ENCODE measurements at places on chromosomes 13 and 19.
A peak's percentile ranks its signal among the peaks of the same experiment; 100 is the strongest.

GRCh38 chr13:50365408-50366391 lies 350.5 kb downstream of the KCNRG start:
- DNase-seq: no peak

- DNase-seq: no peak
These were observed 49.4 kb upstream of the RNF113B start for GRCh38 chr13:98226496-98226895.

DNA sequence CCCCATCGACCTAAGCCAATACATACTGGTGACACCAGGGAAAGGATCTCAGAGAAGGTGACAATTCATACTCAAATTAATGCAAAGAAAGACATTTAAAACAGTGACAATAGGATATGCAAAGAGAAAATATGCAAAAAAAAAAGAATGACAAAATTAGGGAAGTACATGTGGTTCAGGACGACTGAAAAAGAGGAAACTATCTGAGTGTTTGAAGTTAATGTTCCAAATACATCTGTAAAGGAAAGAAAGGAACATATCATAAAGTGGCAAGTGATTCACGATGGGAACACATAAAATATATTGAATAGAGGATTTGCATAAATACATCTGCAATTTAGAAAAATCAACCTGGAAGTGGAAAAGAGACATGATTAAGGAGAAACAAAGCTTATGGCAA lies 441.4 kb downstream of the SLITRK5 start:
- no peak for DNase-seq

DNA sequence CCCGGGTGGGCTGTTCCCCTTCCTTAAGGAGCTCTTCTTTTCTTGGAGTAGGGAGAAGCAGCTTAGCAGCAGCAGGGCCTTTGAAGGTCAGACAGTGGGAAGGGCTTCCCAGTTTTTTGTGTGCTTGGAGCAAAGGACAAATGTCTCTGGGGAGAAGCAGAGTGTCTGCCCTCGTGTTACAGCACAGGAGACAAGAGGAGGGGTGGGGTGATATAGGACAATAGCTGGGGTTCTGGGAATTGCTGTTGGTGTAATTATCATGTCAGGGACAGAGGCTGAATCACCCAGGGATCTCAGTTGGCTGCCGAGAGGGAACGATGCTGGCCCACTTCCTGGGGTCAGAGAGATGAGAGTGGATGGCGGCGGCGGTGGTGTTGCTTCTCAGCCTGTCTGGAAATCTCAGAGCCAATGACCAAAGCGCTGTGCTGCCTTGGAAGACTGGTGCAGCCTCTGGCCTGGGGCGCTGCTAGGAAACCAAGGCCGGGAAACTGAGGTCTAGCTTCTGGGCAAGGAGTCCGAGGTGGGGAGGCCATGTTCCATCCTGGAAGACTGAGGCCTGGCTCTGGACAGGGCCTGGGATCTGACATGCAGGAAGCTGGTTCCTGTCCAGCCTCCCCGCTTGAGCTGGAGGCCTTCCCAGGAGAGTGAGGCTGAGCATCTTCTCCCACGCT lies 1.2 kb downstream of the INAFM1 start:
- peak; percentile 29 for DNase-seq

DNA sequence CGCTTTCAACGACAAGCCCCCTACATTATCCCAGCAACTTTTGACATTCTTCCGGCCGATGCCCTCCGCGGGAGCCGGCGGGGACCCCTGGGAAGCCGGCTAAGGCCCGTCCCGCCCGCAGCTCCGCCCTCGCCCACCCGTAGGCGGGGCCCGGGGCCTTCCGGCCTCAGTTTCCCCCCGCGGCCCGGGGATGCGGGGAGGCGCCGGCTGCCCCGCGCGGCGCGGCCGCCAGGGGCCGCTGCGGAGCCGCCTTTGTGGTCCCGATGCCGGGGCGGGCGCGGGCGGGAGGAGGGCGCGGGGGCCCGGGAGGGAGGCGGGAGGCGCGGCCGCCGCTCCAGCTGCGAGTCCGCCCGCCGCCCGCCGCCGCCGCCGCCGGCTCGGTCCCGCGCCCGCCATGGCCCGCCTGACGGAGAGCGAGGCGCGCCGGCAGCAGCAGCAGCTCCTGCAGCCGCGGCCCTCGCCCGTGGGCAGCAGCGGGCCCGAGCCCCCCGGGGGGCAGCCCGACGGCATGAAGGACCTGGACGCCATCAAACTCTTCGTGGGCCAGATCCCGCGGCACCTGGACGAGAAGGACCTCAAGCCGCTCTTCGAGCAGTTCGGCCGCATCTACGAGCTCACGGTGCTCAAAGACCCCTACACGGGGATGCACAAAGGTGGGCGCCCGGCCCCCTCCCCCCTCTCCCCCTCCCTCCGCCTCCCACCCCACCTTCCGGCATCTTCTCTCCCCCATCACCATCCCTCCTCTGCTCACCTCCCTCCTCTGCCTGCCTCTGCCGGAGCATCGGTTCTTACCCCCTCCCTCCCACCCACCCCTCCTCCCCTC lies at the start of gene CELF5:
Gene CELF5, plus strand, starts transcription at position 316 of the 823 bp plus-strand sequence. Its CDS starts 79 bp downstream, at position 395.
- DNase-seq: peak; percentile 62

DNA sequence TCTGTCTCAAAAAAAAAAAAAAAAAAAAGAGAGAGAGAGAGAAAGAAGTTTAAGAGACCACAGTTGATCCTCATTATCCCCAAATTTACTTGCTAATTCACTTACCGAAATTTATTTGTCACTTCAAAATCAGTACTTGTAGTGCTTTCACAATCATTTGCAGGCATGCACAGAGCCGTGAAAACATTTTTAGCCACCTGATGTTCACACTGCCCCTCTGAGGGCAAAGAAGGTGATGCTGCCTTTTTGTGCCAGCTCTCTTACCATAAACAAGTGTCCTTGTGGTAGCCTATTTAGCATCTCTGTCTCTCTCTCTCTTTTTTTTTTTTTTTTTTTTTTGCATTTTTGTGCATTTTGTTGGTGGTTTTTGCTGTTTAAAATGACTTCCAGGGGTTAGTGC lies 24.1 kb upstream of the CASP14 start:
- no peak for DNase-seq

DNA sequence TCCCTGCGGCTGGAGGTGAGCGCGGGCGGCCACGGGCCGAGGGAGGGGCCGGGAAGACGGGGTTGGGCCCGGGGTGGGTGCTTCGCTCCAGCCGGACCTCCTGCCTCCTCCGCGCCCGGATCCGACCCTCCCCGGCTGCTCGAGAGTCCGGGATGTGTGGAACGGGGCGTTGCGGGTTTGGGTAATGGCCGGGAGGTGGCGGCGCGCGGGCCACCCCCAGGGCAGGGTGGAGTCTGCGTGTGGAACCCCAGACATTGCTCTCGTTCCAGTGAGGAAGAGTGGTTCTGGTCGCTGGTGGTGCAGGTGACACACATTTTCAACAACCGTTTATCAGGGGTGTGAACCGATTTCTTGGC lies 38.8 kb downstream of the ARHGEF7 start:
- DNase-seq: peak; percentile 37

GRCh38 chr19:49862391-49863253 lies 4.8 kb downstream of the PNKP start:
- no peak for DNase-seq

DNA sequence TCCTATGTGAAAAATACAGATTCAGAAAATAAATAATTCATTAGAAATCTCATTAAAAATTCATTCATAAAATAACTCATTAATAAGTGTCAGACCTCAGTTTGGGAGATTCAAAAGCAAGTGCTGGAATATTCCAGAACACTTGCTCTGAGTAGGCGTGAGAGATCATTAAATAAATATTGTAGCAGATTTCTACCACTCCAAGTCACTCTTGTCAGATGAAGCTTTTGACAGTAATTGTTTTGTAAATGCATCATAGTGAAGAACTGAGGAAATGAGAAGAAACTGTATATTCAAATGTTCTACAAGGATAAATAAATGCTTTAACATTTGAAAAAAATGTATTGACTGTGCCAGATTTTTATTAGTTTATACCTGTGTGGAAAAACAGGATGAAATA lies 1228.1 kb downstream of the SLITRK1 start:
- DNase-seq: no peak

DNA sequence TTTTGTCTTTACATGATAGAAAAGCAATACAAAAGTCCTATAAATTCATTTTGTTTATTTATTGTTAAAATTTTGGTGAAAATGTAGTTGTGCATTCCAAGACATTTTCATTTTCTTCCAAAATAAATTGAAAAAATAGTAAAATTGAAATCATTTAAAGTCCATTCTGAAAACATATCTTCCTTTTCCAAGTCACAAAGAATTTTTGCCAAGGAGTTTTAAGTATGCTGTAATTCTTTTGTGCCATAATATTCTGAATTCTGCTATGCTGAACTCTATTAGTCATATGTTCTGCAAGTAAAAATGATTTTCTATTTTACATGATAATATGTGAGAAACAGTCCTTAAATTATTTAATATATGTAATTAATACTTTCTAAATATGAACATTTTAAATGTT lies 879.6 kb upstream of the SLC10A2 start:
- DNase-seq: no peak

GRCh38 chr13:46620471-46620870 lies 67.5 kb downstream of the LRCH1 start:
- no peak for DNase-seq

- DNase-seq: no peak
These were observed 317.9 kb downstream of the MTUS2 start for GRCh38 chr13:29137995-29138394.

- DNase-seq: peak; percentile 59
These were observed 822 bp upstream of the ZNF274 start for GRCh38 chr19:58181902-58182576.

- no peak for DNase-seq
These were observed 65.2 kb downstream of the RAP2A start for GRCh38 chr13:97499181-97499580.

DNA sequence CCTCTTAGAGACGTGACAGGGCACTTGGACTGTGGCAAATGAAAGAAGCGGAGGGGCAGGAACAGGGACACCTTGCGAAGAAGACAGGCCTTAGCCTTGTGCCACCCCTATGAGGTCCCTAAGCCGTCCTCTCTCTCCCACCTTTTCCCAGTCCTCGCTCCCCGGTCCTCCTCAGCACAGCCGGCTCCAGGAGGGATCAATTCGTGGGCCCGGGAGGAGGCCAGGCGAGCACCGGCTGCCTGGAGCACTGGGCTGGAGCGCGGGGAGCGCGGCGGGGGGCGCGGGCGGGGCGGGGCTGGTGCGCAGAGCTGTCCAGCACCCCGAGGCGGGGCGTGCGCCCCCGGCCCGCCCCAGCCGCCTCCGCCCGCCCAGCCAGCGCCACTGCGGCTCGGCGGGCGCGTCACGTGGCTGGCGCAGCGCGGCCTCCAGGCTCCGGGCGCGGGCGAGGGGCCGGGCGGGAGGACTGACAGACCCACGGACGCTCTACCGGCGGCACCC lies at the start of gene LRP3:
Gene LRP3, plus strand, starts transcription at position 466 of the 498 bp plus-strand sequence. CDS start 456 bp downstream, outside the sequence.
- peak; percentile 56 for DNase-seq

DNA sequence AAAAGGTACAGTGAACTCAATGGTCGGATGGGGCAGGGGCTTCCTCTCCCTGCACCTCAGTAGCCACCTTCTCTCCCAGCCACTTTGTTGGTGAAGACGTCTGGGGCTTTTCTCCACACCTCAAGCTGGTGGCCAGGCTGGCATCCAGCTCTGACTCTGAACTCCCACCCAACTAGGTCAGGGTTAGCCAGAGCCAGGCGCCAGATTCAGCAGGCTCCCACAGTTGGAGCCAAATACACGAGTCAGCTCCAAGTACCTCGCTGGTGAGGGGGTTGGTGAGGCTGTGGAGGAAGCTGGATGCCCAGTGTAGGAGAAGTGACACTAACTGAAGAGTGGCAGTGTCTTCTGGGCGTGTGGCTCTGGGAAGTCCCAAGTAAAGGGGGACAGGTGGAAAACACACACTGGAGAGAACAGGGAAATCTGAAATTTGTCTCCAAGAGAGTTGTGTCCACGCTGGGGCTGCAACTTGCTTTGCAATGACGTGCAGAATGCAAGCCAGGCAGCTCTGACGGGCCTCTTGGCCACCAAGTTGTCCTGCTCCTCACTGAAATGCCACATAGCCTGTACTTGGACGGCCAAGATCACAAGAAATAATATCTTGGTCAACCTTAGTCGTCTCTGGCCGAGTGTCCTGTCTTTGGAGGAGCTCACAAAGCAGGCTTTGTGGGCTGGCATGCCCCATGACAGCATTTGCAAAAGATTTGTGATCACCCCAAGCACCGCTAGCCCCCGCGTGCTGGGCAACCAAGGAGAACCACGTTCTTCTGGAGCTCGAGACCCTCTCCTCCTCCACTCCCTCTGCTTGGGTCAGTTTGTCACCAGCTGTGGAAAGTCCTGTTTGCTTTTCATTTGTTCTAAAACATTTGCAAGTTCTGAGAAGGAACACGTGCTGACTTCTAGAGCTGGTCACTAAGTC lies 18.1 kb downstream of the SLC7A1 start:
- DNase-seq: no peak

DNA sequence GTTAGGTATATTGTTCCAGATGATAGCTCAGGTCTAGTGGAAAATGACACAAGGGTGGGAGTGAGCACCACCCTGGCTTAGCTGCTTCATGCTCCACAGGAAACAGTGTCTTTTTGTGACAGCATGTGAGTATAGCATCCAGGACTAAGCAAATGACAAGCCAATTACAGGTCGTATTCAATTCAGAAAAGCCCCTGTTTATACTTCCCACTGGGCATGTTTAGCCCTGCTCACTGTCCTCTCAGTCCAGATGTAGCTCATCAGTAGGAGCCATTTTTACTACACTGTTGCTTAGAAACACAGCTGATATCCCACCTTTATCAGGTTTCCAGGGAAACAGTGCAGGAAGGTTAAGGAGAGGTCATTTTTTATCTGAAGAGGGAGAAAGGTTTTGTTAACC lies 8.0 kb downstream of the ABHD13 start:
- DNase-seq: peak; percentile 85

GRCh38 chr13:89790696-89791095 lies 1556.8 kb upstream of the MIR17HG start:
- DNase-seq: no peak

DNA sequence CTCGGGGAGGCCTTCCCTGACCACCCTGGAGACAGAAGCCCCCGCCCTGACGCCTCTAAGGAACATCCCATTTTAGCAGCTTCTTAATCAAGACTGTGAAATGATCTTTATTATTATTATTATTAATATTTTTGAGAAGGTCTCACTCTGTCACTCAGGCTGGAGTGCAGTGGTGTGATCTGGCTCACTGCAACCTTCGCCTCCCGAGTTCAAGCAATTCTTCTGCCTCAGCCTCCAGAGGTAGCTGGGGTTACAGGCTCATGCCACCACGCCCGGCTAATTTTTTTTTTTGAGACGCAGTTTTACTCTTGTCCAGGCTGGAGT lies 3.6 kb upstream of the DAND5 start:
- DNase-seq: no peak

DNA sequence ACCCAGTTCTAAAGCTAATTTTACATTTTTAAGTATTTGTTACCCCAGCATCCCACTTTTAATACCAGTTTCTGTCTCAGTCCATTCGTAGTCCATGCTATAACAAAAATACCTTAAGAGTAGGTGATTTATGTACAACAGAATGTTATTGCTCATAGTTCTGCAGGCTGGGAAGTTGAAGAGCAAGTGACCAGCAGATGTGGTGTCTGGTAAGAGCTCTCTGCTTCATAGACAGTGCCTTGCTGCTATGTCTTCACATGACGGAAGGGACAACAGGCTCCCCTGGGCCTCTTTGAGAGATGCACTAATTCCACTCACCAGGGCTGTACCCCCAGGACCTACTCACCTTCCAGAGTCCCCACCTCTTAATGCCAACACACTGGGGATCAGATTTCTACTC lies 96.6 kb downstream of the COL4A2 start:
- no peak for DNase-seq

- DNase-seq: peak; percentile 34
These were observed 5.8 kb upstream of the FCGRT start for GRCh38 chr19:49506575-49507105.
